GDM1 (cell line): ENCODE measurements at places on chromosomes 5 and 9.
A peak's percentile ranks its signal among the peaks of the same experiment; 100 is the strongest.

DNA sequence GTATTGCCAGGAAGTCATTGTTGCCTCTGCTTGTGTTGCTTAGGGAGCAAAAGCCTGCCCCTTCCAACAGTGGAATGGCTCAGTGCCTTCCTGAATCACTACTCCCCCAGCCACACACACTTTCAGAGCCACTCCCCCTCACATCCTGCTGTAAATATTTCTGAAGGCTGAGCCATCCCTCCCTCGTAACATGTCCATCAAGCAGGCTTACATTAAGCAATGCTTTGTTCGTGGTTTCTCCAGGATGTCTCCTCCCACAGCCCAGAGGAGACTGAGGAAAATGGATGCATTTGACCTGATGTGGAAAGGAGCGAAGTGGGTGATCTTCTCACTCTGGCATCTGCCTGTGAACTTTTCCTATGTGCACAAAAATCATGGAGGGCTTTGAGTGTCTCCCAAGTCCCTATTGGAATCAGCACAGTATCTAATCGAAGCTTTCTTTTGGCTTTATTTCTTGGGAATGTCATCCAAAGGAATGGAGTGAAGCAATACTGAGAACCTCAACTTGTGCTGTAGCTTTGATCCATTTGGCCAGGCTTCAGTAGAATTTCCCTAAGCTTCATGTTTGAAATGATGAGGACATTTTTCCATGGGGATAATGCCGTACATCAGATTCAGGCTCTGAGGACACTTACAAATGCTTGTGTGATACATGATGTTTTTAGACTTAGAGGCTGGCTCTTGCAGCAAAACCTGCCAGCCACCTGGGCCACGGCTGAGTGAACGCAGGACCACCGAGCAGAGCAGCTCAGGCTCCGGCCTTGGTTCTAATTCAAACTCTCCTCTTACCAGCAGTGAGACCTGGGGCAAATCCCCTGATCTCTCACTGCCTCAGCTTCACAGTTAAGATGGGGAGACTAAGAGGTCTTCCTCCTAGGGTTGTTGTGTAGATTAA lies 389.1 kb downstream of the ENC1 start:
- peak; percentile 78 for DNase-seq

- no peak for DNase-seq
Observed at GRCh38 chr5:128216860-128217531, 133.4 kb downstream of the SLC12A2 start.

DNA sequence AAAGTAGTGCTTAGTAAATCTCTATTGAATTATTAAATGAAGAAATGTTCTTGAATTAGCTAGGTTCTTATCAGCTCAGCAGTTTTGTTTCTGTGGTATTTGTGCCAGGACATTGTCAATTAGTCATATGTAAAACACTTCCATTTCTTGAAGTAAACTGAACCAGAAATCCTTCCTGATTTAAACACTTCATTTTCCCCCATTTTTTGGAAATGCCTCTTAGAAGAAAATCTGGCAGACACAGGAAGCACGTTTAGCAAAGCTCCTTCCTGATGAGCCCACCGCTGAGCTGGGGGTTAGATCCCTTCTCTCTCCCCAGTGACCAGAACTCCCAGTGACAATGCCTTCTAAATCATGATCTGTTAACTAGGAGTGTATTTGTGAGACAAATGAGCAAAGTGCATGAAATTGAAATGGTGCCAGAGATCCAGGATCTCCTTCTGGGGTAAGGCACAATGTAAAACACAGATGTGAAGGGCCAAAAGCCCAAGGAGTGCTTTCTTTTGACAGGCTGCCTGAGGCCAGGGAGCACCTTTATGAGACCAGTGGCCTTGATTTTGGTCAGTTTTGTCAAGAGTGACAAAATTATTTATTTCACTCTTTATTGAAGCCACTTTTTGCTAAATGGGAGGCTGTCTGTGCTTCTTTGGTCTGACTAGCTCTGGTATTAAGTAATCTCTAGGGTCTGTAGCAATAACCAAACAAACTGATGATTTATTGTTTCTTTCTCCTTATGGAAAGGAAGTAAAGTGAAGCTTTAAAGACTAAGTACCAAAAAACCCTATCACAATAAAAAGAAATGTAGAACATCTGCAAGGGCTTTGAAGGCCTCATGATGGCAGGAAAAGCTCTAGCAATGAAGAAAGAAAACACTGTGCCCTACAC lies 25.5 kb upstream of the RUSC2 start:
- no peak for DNase-seq

DNA sequence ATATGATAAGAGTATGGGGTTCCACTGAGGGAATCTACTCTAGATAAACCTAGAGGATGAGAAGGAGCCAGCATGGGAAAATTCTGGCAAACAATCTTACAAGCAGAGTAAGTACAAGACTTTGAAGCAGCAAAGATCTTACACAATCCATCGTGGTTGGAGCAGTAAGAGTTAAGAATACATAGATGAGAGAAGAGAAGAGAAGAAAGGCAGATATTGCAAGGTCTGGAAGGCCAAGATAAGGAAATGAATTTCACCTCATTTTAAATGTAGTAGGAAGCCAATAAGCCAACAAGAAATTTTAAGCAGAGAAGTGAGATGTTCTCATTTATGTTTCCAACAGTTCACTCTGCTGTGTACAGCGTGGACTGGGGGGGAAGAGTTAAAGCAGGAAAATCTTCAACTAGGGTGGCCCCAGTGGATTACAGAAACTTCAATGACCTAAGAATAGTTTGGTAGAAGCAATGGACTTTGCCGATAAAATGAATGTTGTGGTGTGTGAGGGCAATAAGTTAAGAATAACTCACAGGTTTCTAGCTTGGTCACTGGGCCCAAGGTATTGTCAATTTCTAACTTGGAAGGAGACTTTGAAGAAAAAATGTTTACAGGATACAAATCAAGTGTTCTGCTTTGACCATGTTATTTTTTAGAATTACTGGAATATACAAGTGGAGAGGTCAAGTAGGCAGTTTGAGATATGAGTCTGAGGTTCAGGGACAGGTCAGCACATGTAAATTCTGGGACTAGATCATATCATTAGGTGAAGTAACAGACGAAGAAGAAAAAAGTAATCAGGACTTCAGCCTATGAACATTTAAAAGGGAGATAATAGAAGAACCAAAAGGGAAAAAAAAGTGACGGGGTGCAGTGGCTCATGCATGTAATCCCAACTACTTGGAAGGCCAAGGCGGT lies 12.1 kb upstream of the ISOC1 start:
- DNase-seq = no peak

- DNase-seq = no peak
Observed at GRCh38 chr9:90966031-90966290, 164.3 kb downstream of the SYK start.

- DNase-seq = no peak
Observed at GRCh38 chr9:85212209-85212608, 529.5 kb downstream of the AGTPBP1 start.

DNA sequence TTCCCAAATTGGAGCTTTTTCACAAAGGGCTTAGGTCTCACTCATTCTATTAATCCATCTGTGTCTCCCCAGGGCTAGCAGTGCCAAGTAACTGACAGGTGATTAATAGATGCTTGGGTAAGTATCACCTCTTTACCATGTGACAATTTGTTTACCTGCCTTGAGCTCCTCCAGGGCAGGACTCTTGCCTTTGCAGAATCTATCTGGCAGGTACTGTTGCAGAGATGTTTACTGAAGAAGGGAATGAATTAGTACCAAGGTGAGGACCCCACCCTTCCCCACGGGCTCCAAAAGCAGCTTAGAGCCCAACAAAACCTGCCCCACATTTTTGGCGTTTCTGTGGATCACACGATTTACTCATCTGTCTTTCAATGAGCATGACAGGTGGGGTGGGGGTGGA lies 698 bp upstream of the TGFBI start:
- DNase-seq = no peak

GRCh38 chr9:89137542-89138462 lies 40.8 kb downstream of the SHC3 start:
- no peak for DNase-seq
